NCI-H1436 (cell line): ENCODE measurements at places on chromosomes 6 and 20.

- no peak for DNase-seq
Observed at GRCh38 chr6:169567819-169568218, 134.0 kb downstream of the WDR27 start.

DNA sequence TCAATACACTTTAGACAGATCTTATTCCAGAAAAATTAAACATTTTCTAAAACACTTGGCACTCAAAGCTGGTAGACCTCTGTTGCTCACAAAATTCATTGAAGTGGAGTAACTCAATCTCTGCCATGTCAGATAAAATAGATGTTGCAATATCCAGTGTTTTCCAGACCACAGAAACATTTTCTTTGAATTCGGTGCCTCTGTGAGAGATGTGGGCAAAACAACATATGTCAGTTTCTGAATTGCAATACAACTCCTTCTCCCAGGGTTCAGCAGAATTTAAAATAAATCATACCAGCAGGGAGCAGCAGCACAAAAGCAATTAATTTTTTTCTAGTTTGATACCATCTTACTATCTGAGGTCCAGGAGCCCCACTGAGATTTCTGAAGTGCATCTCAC lies 11.3 kb upstream of the PKHD1 start:
- no peak for DNase-seq

DNA sequence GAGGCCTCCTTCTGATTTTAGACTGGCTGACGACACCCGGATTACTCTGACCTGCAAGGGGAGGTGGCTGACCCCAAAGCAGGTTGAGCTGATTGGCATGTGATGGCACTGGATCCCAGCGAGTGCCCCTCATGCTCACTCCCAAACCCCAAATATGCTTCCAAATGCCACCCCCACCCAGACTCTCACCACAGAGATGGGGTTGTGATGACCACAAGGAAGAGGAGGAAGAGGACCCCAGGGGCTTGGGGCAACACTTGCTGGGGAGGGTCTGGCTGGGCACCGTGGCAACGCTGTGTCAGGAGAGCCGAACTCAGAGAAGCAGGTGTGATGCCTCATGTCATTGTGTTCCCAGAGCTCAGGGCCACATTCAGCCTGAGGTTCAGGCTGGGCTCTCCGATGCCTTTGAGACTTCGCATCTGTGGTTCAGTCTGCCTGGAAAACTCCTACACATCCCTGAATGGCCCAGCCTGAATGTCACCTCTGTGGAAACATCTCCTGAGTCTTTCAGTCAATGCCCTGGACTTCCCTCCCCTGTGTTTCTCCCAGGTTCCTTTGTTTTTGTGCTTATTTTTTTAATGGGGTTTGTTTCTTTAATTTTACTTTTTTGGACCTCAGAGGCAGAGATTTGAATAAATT lies 169.1 kb upstream of the PMEPA1 start:
- DNase-seq, result no peak

- DNase-seq, result no peak
Observed at GRCh38 chr6:96466147-96466863, 55.3 kb upstream of the UFL1 start.

DNA sequence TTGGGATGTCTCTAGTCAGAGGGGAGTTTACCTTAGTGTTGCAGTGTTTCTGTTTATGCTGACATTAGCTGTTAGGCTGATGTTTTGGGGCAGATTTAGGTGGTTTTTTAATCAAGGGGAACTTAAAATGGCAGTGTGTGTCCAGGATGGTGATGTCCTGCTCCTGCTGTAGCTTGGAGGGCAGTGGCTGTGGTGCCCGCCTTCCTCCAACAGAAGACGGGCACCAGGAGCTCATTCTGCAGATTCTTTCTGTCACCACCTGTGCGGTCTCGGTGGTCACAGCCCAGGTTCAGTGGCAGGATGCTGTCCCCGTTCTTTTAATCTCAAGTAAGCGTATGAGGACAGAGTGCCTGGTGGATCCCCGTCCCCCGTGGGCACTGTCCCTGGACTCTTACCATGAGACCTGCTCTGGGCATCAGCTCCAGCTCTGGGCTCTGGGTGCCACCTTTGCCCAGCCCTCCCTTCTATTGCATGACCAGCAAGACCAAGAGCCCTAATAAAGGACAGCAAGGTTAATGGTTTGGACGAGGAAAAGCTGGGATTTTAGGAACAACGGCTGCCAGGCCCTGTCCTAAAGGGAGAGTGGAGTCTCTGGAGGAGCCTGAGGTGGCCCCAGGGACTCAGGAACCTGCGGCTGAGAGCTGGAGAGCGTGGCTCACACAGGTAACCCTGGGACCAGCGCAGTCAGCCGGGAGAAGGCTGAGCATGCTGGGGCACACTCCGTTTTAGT lies 217.3 kb downstream of the ERMARD start:
- DNase-seq, result no peak
